NCI-H2171 treated with DMSO at 0.1 percent for 48 hours (cell line): ENCODE measurements at places on chromosomes 13 and 19.

DNA sequence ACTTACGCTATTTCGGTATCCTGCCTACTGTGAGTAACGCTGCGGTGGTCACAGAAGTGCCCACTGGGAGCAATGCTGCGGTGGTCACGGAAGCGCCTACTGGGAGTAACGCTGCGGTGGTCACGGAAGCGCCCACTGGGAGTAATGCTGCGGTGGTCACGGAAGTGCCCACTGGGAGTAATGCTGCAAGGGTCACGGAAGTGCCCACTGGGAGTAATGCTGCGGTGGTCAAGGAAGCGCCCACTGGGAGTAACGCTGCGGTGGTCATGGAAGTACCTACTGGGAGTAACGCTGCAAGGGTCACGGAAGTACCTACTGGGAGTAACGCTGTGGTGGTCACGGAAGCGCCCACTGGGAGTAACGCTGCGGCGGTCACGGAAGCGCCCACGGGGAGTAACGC, 52.1 kb upstream of the SOX1 start:
- no peak for DNase-seq

- DNase-seq = no peak
Measured at GRCh38 chr19:56595548-56595899, 422 bp downstream of the ZNF71 start.

DNA sequence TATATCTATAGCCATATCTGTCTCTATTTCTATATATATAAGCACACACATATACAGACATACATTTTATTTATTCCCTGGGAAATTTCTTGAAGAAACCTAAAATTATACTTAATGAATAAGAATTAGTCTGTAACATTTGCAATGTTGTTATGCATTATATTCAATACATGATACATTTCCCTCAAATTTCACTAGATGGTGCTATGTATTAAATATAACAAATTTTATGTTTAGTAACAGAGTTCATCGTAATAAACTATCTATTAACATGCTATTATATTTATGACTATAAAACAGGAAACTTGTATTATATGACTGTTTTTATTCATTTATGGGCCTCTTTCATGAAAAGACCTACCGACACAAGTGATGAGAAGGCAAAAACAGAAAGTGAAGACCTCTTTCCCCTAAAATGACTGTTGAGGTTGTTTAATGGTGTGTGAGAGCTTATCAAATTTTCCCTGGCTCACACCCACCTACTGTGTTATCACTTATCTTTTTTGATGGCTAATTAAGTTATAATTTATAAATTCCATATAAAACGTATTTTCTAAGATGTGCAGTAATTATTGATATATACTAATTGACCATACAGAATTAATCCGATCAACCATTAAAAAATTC, 881.9 kb downstream of the SLITRK6 start:
- DNase-seq = peak; percentile 41

DNA sequence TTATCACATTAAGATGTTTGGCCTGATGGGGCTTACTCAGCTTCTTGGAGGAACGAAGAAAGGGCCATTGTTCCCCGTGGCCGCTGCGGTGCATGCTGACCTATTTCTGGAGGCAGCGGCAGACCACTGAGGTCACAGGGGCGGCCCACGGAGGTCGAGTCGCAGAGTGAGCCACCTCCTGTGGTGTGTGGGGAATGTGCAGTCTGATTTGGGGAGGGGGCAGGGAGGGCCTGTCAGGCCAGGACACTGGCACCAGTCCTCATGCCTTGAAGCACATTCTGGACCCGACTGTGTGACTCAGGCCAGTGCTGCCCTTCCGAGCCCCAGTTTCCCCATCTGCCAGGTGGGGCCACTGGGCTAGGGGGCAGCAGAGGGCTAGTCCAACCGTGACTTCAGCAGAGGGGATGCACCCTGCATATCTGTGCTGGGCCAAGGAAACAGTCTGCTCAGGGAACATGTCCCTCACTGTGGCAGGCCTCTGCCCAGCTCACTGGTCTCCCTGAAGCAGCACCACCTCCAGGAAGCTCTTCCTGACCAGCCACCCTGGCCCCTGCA, 6.3 kb downstream of the SLC7A10 start:
- DNase-seq = no peak

DNA sequence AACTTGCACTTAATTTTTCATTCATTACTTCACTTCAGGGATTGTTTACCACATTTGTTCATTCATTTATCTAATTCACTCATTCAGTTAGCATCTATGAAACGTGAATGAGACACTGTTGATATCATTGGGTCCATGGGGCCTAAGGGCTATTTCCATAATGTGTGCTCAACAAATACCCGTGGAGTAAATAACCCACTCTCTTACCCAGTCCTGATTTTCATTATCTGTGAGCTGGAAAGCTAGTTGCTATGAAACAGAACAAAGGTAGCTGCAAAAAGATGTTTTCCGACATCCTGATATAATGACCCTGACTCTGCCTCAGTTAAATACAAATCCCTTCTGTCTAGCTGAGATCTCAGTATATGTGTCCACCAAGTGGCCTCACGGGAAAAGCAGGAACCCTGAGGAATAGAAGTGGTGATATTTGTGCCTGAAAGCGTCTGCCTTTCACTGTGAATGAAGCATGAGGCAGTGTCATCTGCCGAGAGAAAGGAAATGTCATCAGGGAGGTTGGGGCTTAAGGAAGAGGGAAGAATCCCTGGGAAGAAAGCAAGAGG, 63.8 kb downstream of the SERTM1 start:
- DNase-seq = no peak

GRCh38 chr13:63901630-63902029, 2486.0 kb upstream of the PCDH20 start:
- DNase-seq = no peak

DNA sequence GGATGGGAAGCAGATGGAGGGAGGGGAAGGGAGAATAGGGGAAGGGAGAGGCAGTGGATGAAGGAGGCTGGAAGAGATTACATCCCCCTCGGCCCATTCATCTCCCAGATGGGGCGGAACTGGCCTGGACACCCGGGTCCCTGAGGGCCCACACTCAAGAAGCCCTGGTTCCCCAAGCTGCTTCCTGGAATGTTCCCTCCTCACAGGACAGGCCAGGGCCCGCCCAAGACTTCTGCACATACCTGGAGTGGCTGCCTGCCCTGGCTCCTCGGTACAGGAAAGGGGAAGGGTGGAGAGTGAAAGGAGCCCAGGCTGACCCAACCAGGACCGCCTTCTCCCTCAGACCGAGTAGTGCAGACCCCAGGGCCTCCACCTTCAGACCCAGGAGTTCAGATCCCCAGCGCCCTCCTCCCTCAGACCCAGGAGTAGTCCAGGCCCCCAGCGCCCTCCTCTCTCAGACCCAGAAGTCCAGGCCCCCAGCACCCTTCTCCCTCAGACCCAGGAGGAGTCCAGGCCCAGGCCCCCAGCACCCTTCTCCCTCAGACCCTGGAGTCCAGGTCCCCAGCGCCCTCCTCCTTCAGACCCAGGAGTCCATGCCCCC, 489 bp downstream of the NTF4 start:
- DNase-seq = peak; percentile 6

- DNase-seq = no peak
Measured at GRCh38 chr13:110684388-110685056, 21.4 kb downstream of the CARS2 start.

DNA sequence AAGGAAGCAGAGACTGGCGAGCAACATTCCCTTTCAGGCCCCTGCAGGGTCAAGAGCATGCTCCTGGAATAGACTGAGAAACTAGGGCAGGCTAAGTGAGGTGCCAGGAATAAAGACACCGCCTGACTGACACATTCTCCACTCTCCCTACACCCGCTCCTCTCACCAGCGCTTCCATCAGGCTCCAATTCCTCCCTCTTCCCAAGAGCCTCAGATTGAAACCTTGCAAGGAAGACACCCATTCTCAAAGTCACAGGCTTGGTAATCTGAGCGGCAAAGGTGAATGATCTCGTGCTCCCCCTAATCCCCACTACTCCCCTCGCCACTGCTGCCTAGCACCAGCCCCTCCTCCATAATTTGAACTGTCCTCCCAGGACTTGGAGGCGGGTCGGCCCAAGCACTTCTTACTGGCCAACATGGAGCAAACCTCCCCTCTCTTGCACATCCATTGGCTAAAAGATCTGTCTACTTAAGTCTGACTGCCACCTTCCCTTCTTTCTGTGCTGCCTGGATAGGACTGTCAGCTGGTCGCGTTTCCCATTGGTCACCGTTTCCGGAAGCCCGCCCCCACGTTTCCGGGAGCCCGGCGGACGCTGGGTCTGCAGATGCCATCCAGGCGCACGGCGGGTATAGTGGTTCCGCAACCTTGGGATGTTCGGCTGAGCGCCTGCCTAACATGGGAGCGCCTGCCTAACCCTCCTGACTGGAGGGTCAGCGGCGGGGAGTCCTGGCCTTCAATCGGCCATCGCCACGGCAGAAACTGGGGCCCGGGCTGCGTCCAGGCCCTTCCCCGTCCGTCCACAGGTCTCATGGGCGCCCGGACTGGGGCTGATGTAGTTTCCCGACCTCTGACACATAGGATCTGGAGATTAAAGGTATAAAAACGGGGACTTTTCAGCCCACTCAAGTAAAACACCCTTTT, 33.6 kb downstream of the ZNF383 start:
- peak; percentile 100 for DNase-seq

DNA sequence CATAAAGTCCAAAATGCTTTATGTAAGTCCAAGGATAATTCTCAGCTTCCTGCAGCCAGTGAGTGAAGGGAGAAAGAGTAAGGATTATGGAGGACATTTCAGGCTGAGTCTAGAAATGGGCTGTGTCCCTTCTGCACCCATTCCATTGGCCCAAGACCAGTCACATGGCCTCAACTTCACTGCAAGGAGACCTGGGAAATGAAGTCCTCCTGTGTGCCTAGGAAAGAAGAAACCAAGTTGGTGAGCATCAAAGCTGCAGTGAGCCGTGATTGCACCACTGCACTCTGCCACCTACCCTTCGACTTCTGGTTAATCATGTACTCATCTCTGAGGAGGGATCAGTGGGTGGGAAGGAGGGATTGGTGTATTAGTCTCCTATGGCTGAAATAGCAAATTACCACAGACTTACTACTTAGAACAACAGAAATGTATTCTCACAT, 3.6 kb upstream of the CD37 start:
- peak; percentile 71 for DNase-seq

DNA sequence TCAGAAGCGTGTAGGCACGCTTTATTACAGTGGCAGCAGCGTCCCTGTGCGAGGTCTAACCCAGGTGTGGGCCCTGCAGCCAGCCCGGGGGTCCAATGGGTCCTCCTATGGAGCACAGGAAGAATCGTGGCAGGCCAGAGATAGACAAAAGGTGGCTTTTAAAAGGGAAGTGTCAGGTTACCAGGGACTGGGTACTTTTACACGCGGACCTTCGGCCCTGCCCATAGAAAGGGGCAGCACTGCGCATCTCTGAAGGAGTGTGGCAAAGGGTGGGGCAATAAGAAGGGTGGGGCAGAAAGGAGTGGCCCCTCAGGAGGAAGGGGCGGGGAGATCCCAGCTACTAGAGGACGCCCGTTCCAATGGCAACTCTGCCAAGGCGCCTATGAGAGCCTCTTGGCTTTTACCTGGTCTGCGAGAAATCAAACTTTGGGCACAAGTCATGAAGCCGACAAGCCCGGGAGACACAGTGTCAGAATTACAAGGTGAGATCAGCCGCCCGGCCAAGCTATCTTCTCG, 1419.8 kb downstream of the UQCRFS1 start:
- DNase-seq = peak; percentile 90

- DNase-seq = no peak
Measured at GRCh38 chr19:5825178-5825577, 14.3 kb downstream of the FUT6 start.

DNA sequence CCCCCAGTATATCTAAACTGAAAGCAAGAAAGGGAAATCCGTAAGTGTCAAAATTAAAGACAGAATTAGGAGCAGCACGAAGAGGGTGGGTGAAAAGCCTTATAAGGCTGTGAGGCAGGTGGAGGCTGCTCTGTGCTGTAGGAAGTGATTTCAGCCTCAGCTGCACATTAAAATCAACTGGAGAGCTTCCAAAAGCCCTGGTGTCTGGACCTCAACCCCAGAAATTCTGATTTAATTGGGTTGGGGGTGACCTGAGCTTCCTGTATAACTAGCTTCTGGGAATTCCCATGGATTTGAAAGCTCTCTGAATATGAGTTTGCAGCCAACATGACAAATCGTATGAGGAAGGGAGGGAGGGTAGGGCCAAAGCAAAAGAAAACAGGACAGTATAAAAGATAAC, 242.4 kb upstream of the TMTC4 start:
- no peak for DNase-seq

DNA sequence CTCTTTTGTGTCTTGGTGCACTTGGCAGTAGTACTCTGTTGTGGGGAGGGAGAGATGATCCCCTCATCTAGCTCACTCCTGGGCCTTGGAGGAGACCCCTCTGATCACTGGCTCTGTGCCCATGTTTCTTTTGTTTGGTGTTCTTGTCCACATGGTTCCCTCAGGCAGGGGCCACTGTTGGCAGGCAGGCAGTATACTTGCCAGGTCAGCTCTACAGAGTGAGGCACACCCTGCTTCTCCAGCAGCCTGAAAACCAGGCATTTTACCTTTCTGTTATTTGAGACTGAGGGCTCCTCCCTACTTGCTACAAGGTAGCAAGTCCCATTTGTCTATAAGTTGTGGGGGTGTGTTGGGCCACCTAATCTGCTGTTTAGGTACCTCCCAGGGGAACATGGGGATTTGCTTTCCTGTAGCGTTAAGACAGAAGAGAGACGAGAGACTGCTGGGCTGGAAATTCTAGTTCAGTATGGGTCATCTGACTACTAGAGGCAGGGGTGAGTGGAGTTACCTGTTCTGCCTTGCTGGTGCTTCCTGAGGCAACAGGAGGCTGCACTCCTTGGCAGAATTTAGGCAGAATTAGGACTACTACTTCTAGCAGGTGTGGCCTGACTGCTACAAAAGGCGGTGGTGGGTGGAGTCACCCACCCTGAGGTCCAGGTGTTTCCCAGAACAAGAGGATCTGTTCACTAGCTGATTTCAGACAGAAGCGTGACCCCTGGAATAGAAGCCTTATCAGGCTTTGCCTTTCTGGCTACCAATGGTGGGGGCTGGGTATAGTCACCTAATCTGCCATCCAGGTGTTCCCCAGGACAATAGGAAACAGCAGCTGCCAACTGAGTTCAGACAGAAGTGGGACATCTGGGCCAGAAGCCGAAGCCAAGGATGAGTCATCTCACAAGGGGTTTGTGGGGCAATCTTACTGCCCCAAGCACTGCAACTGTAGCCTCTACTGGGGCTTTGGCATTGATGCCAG, 843.0 kb upstream of the ATXN8OS start:
- peak; percentile 52 for DNase-seq

DNA sequence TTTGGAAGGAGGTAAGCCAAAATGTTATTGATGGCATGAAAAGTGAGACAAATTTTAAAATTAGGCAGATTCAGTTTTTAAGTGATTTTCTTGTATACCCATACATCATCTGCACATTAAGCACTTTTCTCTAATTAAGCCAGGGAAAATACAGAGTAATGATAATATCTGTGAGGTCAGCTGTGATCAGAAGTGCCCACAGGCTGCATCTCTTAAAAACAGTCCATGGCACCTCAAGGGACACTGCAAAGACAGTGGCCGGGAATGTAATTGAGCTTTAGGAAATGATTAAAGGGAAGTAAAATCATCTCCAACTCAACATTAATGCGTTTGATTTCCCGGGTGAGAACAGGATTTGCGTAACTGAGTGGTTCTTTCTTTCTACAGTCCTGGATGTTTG, 2.0 kb downstream of the COL4A1 start:
- no peak for DNase-seq

- DNase-seq = no peak
Measured at GRCh38 chr13:103952183-103952582, 886.0 kb upstream of the SLC10A2 start.

GRCh38 chr13:36820222-36820621, 1.2 kb downstream of the RFXAP start:
- no peak for DNase-seq
